SHP77 (cell line): ENCODE measurements at places on chromosomes 3 and 15.
A peak's percentile ranks its signal among the peaks of the same experiment; 100 is the strongest.

DNA sequence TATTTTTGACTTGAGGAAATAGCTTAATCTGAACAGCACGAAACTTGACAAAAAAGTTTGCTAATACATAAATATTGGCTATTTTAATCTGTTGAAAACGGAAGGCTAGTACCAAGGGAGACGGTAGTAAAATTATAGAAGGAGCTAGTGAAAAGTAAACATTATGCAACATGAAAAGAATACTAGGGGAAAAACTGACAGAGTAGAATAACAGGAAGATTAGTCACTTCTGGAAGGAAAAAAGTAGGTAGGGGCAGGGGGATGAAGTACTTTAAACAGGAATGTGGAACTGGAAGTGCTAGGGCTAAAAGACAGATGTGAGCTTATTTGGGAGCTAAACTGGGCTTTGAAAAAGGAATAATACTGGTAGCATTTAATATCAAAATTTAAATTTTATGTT lies 60.1 kb downstream of the MBNL1 start:
- no peak for DNase-seq

- DNase-seq, result no peak
These were observed 20.5 kb upstream of the SELENOT start for GRCh38 chr3:150582620-150583019.

DNA sequence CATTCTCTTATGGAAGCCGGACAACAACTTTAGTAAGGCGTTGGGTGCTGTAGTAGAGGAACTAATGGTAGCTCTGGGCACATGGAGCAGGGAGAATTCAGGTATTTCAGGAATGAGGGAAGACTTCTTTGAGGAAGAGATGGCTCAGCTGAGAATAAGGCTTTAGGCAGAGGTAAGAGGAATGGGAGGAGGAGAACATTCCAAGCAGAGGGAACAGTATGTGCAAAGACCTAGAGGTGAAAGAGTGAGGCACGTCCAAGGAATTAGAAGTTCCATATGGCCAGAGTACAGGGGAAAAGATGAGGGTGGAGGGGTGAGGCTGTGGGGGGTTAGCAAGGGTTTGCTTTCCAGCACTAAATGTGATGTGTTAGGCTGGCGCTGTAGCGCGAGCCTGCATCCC lies 1.6 kb upstream of the SV2B start:
- no peak for DNase-seq

DNA sequence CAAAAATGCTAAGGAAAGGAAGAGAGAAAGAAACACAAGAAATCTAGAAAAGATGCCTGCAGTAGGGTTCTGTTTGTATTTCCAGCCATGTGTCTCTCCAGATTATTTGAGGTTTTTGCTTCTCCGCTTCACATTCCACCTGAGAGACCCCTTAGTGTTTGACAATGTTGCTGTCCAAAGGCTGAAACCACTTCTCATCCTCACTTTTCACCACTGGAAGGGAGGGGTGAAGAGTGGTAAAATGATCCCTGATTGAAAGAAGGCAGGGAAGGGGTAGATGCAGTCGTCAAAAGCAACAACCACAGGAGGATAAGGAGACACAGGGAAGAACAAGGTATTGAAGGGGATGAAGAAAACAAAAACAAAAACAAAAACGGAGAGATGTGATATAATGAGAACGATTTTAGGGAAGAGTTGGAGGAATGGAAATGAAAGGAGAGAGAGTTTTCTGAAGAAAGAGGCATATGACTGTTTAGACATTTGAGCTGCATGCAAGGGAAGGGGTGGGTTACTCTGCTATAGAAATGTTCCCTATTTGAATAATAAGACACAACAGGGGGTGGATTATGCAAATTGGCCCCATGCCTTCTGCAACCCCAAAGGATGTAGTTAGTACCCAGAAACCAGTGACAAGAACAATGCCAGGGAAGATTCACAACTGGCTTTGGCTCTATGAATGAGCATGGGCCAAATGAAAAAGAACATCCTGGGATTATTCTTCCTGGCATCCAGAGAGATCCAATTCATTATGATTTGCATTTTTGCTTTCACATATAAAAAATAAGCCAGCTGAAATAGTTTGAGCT lies 235.9 kb downstream of the GAP43 start:
- no peak for DNase-seq

- DNase-seq, result no peak
These were observed 4.3 kb upstream of the FRMD5 start for GRCh38 chr15:44199393-44199792.

- peak; percentile 54 for DNase-seq
These were observed 2.0 kb upstream of the TRAT1 start for GRCh38 chr3:108820586-108820985.
